Lower lobe of right lung (tissue), 2 donors: ENCODE measurements at places on chromosomes 5 and 9.
A peak's percentile ranks its signal among the peaks of the same experiment; 100 is the strongest.

GRCh38 chr5:136780518-136780917 is 415.2 kb upstream of the TRPC7 start:
- no peak for DNase-seq

GRCh38 chr9:134917431-134918373 is at the start of gene FCN1:
Gene FCN1, minus strand, starts transcription at chr9:134917912. Its CDS starts 41 bp downstream, at chr9:134917871.
- DNase-seq: peak; percentile 50

GRCh38 chr9:96661711-96662110 is 6.6 kb upstream of the PRXL2C start:
- DNase-seq: no peak

DNA sequence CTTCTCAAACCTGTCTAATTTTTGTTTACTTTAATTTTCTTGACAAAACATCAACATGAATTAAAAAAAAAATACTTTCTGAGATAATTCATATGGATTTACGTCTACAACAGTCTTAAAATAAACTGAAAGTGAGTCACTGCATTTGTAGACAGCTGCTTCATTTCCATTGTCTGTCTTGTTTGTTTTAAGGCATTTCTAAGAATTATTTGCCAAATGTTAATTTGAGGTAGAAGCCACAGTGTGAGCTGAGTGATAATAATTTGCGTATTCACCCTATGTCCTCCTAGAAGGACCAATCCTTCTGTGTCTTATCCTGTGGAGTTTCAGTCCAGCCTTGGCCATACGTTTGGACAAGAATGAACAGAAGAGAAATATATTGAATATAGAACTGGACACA is 174.5 kb downstream of the CFAP90 start:
- DNase-seq: no peak

GRCh38 chr5:61768692-61769281 is 436.7 kb downstream of the ZSWIM6 start:
- no peak for DNase-seq

DNA sequence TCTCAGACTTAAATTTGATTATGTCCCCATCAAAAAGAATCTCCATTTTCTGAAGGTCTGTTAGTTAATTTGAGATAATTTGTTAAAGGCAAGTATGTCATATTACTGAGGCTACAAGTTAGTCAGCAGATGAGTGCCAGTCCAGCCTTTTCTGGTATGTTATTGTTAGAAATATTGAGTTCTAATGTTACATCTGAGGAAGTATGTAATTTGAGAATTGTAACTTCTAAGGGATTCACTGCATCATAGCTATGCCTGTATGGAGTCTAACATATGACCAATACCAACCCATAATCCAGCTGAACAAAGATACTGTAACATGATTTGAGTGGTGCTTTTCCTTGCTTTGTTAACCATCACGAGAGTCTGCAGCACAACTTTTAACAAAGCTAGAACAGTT is 13.9 kb downstream of the SLC23A1 start:
- DNase-seq: no peak

- DNase-seq: no peak
These were observed 9.1 kb downstream of the TTC33 start for GRCh38 chr5:40746703-40747102.

DNA sequence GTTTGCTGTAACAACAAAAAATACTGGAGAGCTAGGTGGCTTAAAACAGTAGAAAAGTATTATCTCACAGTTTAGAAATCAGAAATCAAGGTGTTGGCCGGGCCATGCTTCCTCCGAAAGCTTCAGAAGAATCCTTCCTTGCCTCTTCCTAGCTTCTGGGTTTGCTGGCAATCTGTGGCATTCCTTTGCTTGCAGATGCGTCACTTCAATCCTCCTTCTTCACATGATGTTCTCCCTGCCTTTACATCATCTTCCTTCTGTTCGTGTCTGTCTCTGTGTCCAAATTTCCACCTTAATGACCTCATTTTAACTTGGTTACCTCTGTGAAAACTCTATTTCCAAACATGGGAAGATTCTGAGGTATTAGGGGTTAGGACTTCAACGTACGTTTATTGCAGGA is 90.4 kb upstream of the CHD1 start:
- no peak for DNase-seq

GRCh38 chr5:100697970-100698369 is 162.8 kb downstream of the FAM174A start:
- DNase-seq: no peak

DNA sequence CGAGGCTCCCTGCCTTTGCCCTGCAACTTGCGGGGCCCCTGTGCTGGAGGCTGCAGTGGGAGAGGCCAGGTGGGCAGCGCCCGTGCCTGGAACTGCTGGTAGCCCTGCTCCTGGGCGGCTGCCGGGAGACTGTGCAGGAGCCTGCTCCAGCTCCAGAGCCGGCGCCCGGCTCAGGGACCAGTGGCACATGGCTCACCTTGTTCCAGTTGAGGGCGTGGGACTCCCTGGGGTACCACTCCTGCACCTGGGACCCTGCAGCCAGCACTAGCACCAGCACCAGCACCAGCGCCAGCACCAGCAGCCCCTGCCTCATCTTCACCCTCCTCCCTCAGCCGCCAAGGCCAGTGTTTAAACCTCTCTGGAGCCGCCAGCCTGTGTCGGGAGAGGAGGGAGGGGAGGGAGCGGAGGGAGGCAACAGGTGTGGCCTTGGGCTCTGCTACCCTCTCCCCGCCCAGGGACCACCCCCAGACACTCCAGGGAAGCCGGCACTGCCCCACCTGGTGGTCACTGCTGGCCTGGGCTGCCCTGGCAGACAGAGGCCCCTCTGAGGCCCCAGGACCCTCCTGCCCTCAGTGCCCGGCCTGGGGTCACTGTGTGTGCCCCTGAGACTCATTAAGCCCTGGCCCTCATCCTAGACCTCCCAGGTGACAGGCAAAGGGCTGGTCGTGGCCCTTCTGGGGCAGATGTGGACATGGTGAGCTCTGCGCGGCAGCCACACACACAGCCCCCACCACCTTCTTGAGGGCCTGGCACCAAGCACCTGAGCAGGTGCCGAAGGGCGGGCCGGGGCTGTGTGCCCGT is at the start of gene LCN10:
TSS of gene LCN10 (minus strand) at position 350 of the 801 bp plus-strand sequence. CDS start at position 313, 37 bp downstream.
- no peak for DNase-seq

DNA sequence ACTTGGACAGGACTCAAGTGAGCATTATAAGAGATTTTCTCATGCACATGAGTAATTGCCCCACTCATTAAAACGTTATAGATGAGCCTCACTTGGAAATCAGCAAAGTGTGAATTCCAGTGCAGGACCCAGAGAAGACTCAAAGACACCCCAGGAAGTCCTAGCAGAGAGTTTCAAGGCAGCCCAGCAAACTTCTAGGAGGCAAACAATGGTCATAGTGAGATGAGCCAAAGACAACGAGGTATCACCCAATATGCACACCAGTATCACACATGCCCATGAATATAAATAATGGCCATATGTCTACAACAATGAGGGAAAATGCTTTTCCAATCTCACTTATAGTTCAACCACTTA is 245.9 kb downstream of the ACTL7B start:
- no peak for DNase-seq

GRCh38 chr5:122375801-122376200 is 63.8 kb downstream of the SNCAIP start:
- no peak for DNase-seq

DNA sequence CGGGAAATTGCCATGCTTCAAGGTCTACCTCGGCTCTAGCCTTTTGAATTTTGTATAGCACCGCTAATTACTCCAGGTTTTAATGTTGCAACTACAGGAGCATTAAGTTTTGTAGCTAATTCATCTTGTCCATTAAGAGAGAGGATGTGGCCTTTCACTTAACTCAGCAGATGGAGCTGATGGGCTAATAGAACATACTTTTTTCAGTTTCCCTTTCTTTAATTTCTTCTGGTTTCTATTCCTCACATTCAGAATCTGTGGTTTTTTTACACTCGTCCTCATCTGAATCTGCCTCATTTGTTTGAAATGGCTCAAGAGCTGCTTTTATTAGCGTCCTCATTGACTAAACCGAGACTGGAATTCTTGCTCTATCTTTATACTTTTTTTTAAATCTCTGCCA is 2085.7 kb upstream of the C9orf72 start:
- no peak for DNase-seq

- no peak for DNase-seq
These were observed 385.1 kb upstream of the DAP start for GRCh38 chr5:11146171-11146570.

DNA sequence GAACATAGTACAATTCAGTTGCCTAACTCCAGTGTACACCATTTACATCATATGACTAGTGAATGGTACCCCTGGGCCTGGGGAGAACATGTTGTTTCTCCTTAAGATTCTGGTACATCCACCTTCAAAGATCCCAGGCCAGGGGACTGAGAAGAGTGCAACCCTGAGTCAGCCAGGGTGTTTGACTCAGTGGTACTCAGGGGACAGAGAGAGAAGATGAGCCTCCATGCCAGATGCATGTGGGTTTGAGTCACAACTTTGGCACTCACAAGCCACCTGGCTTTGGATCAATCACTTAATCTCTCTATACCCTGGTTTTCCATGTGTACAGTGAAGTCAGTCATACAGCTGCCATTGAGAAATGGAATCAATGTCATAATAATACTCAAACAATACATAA is 53.7 kb downstream of the MAP1B start:
- DNase-seq: no peak

GRCh38 chr9:4442806-4443205 is 47.5 kb upstream of the SLC1A1 start:
- DNase-seq: no peak

- DNase-seq: no peak
These were observed 50.4 kb upstream of the ALDH1B1 start for GRCh38 chr9:38342096-38342495.

DNA sequence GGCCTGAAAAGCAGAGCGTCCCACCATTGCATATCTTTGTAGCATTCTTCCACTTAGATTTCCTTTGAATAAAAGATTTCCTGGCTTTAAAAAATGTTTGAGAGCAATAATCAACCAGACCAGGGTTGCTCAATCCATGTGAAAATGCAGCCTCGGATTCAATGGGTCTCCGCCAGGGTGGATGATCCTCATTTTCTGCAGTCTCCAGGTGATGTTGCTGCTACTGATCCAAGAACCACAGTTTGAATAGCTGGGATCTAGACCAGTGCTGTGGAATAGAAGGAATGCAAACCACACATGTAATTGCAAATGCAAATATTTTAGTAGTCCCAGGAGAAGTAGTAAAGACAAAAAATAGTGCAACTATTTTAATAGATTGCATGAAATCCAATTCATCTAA is 317.6 kb downstream of the IRX1 start:
- DNase-seq: no peak

DNA sequence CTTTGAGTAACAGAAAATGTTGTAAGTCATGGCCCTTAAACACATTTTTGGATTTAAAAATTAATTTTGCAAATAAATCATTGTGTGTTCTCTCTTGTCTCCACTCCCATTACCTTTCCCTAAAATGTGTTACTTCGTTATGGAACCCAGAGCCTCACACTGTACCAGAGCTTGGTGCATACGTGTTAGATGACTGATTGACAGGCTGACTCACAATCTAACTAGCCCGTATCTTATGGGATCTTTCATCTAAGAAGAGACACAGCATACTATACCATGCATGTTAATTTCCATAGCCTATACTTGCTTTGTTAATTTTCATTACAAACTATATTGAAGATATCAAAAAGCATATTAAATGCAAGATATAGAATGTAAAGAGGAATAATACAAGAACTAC is 87.1 kb downstream of the SPRY4 start:
- no peak for DNase-seq

DNA sequence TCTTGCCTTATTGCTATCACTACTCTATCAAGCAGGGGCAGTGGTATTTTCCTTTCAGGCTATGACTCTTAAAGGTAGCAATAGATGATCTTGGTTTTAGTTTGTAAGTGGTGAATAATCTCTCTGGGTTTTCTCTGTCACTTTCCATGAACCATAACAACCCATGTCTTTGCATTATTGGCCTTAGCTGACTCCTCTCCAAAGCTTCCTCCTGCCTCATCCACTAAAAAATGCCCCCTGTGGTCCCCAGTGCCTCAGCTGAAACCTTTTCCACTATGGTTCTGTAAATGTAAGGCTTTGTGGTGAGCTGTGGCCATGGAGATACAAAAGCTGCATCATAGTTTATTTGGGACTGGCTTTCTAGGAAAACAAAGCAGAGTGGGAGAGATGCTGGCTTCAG is 128.8 kb downstream of the GPBP1 start:
- DNase-seq: no peak

DNA sequence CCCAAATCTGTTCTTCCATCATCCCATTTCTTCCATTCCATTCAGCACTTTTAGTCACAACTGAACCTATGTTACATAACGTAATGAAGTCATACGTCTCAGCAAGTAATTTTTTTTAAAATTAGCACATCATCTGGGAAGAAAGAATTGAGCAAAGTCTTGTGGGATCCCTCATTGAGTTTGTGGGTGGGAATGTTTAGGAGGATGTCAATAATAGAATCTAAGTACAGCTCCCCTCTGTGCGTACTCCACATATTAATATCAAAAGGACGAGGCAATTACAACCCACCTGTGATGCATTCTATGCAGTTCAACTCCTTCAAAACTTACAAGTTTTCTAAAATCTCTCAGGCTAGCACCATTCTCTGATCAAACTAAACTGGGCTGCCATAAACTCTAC is 526.3 kb downstream of the AGTPBP1 start:
- no peak for DNase-seq

DNA sequence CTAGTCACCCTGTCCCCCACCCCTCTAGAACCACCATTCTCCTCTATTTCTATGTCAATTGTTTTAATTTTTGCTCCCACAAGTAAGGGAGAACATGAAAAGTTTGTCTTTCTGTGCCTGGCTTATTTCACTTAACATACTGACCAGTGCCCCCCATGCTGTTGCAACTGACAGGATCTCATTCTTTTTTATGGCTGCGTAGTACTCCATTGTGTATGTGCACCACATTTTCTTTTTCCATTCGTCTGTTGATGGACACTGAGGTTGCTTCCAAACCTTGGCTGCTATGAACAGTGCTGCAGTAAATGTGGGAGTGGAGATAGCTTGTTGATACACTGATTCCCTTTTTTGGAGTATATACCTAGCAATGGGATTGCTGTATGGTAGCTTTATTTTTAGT is 7.4 kb upstream of the TERT start:
- DNase-seq: no peak

DNA sequence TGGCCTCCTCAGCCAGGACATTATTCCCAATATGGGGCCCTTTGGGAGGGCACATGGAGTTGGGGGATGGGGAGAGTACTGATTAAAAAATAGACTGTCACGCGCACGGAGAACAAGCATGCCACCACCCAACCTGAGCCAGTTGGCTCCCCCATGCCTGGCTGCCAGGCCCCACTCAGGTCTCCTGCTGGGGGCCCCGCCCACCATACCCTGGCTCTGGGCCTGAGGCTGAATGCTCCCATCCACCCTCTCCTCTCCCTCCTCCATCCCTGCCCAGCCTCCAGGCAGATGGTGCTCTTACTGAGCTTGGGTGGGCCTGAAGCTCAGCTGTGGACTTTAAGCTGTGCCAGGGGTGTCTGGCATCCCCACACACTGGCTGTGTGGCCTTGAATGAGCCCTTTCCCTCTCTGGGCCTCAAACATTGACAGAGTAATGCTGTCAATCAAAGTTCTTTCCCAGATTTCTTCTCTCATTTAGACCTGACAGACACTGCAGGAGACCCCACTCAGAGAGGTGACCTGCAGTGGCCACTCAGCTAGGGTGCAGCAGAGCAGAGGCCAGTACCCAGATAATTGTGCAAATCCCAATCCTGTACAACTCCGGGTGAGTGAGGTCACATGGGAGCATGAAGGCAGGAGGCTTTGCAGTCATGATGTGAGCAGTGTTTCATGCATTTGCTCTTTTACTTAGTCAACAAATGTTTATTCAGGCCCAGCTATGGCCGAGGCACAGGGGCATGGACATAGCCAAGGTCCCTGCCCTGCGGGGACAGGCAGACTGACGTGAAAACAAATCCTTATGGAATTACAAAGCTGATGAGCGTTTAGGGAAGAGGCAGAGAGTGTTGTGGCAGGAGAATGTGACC is 9.8 kb upstream of the SYNPO start:
- DNase-seq: no peak

GRCh38 chr5:126056851-126057622 is 366.2 kb upstream of the GRAMD2B start:
- DNase-seq: no peak
